ENCODE measurements at places on chromosomes 7 and 10.
A peak's percentile ranks its signal among the peaks of the same experiment; 100 is the strongest.

DNA sequence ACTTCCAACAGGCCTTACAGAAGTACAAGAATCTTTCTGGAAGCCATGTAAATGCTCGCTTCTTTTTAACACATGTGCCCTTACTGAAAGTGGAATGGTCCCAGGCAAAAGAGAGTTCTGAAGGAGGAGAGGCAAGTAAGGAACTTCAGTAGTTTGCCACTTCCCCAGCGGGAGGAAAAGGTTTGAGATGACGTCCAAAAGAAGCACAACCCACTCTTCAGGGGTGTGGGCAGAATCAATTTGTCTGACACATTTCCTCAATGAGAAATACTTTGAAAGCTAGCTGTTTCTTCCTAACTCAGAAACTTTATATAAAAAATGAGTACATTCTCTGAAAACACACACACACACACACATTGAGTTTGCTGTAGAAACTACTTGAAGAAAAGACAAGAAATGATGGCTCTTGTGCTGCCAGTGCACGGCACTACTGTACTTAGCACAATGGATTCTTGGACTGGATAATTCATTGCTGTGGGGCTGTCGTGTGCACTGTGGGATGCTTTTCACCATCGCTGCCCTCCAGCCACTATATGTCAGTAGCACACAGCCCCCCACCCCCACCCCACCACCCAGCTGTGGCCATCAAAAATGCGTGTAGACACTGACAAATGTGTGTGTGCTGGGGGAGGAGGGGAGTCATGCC lies 183.0 kb downstream of the SRPK2 start:
- DNase-seq: peak; percentile 16

- DNase-seq: no peak
Observed at GRCh38 chr10:49831352-49832035, 69.4 kb upstream of the OGDHL start.

- DNase-seq: peak; percentile 1
Observed at GRCh38 chr10:26367771-26368170, 70.4 kb upstream of the APBB1IP start.

DNA sequence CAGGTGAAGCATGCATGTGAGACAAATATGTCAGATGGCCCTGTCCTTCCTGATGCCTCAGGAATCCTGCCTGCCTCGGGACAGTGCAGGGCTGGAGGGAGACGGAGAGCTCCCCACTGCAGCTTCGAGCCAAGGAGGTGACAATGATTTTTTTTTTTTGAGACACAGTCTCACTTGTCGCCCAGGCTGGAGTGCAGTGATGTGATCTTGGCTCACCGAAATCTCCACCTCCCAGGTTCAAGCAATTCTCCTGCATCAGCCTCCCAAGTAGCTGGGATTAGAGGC lies 68.8 kb downstream of the OAT start:
- DNase-seq: no peak

DNA sequence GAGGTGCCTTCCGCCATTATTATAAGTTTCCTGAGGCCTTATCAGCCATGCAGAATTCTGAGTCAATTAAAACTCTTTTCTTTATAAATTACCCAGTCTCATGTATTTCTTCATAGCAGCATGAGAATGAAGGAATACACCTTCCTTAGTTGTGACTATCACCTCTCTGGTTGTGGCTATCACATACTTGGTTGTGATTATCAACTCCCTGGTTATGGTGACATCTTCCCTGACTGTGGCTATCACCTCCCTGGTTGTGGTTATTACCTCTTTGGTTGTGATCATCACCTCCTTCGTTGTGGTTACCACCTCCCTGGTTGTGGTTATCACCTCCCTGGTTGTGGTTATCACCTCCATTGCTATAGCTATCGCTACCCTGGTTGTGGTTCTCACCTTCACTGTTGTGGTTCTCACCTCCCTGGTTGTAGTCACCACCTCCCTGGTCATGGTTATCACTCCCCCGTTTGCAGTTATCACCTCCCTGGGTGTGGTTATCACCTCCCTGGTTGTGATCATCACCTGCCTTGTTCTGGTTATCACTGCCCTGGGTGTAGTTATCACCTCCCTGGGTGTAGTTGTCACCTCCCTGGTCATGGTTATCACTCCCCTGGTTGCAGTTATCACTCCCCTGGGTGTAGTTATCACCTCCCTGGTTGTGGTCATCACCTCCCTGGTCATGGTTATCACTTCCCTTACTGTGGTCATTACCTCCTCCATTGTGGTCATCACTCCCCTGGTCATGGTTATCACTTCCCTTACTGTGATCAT lies 105.9 kb downstream of the GPR26 start:
- DNase-seq: no peak

DNA sequence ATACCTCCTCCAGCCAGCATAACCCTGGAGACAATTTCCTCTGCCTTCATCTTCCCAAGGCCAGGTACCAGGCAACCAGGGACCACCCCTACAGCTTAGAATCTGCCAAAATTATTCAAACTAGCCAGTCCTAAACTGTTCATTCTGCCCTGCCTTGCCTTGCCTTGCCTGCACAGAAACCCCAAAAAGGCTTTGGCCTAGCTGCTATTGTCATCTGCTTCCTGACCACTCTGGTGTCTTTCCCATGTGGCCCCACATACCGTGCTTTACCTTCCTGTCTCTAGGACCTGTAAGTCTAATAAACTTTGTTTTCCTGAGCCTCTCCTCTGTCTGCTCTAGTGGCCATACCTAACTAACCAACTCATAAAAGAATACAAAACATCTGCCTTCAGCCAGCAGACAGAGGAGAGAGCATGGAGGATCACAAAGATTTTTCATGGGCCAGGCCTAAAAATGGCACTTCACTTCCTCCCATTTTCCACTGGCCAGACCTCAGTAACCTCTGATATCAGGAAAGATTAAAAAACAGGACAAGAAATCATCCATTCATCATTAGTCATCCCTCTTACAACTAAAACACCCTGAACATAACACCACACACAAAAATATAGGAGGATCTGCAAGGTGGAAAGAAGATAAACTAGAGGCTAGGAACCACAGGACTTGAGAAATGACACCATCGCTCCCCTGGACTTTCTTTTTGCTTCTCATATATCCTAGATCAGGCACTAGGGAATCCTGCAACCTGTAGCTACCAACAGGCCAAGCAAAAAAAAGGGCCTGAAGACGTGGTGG lies 51.5 kb downstream of the IMMP2L start:
- no peak for DNase-seq

DNA sequence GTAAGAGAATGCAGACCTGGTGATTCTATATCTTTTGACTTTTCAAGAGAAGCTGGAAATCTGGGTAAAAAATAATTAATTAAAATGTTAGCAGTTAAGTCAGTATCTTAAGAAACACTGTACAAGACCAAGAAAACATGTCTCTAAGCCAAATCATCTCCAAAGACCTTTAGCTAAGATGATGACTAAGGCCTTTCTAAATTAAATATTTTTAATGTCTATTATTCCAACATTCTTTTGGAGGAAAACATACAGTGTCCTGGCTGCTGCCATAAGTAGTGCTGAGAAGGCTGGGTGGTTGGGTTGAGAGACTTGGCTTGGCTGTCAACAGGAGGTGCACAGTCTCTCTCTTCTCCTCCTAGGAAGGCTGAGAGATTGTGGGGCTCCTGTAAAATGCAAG lies 20.3 kb downstream of the STARD3NL start:
- DNase-seq: no peak

DNA sequence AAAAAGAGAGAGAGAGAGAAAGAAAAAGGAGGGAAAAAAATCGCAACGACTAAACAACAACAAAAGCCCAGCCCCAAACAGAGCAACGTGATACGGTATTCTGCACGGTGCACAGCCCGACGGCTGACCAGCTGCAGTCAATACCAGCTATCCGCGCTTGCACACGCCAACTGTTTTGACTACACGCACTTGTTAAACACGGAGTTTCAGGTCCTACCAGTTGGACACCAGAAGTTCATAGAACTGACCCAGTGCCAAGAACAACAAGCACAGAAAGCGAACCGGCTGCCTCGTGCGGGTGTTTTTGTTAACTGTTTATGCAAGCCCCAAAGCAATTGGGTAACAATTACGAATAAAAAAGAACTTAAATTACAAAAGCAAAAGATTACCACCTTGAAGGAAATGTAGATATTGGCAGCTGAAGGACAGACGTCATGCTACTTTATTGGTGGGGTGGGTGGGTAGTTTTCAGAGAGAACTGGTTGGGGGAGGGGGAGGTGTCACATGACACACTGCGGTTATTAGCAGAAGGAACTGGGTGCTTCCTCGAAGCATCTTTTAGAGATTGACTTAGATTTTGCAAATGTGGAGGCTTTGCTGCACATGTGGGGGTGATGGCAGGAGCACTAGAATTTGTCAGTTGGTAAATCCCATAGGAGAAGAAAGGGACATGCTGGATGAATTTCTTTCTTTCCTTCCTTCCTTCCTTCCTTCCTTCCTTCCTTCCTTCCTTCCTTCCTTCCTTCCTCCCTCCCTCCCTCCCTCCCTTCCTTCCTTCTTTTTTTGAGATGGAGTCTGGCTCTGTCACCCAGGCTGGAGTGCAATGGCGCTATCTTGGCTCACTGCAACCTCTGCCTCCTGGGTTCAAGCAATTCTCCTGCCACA lies 110.6 kb upstream of the EFCAB10 start:
- peak; percentile 42 for DNase-seq

DNA sequence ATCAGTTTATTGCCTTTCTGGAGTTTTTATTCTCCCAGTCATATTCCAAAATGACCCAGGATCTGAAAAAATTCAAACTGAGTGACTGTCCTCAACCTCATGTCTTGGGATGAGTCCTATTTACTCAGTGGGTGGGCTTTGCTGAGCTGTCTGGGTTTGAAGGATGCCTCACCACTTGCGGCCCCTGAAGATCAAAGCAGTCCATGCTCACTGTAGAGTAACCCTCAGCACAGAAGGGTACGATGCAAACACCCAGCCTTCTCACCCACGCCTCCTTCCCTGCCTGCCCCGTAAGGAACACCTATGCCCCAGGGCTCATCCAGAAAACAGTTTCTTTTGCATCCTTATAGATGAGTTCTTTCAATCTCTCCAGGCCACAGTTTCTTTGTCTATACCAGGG lies 42.2 kb upstream of the GRB10 start:
- DNase-seq: no peak

DNA sequence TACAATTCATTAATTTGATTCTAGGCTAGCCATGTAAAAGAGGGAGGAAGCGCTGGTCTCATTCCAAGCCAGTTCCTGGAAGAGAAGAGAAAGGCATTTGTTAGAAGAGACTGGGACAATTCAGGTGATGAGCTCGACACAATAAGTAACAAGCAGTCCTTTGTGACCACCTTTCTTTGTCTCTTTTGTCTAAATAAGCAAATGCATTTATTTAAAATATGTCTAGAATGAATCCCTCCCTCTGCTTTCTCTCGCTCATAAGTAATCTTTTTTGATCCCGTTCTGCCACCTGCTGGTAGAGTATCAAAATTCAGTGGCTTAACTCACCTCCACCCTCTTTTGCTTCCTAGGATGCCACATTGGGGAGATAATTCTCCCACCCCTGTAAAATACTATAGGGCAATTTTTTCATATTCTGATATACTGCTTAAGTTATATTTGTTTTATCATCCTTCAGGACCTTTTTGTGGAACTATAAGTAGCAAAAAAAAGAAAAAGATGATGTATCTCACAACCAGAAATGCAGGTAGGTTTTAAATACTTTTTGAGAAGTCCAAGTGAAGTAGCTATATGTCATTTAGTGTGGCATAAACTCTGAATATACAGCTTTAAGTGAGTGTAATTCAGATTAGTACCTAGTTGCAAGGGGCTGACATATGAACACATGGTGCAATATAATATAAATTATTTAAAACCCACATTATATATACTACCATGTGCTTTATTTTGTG lies 91.5 kb downstream of the GSDME start:
- DNase-seq: peak; percentile 20

DNA sequence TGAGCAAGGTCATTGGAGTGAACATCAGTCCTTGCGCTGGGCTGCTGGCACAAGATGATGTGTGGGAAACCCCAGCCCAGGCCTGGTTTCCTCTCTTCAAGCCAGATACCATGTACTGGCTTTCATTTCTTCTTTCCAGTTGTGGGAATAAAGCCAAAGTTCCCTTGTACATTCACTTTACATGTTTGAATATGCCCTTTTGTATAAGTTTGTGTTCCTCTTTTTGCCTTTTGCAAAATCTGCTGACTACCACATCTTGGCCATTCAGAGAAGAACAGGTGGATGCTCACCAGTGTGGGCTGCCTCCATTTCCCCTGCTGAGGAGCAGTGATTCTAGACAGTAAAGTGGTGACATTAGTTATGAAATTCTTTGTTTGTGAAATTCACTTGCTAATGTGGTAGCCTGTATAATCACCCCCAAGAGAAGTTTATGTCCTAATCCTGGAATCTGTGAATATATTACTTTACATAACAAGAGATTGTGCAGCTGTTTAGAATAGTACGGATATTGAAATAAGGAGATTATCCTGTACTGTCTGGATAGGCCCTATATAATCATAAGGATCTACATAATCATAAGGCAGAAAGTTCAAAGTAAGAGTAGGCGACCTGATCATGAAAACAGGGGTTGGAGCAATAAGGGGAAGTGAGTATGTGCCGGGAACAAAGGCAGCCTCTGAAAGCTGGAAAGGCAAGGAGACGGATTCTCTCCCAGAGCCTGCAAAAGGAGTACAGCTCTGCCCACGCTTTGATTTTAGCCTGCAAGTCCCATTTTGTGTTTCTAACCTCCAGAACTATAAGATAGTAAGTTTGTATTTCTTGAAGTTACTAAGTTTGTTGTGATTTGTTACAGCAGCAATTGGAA lies 18.8 kb upstream of the AOAH start:
- DNase-seq: no peak

DNA sequence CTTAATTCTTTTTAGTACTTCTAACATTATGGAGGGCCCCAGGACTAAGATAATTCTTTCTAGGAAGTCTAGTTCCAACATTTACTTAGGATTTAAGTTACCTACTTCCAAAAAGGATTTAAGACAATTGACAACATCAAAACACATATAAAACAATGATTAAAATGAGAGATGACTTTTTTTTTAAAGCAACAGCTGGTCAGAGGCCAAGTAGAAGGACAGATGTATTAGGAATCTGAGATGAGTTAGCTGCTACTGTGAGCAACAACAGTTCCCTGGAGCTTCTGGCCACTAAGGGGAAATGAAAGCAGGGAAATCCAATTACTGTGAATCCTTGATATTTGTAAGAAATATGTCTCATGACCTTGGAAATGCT lies 222.3 kb downstream of the PHTF2 start:
- DNase-seq: no peak

- DNase-seq: no peak
Observed at GRCh38 chr7:107564553-107565298, 955 bp downstream of the DUS4L start.

DNA sequence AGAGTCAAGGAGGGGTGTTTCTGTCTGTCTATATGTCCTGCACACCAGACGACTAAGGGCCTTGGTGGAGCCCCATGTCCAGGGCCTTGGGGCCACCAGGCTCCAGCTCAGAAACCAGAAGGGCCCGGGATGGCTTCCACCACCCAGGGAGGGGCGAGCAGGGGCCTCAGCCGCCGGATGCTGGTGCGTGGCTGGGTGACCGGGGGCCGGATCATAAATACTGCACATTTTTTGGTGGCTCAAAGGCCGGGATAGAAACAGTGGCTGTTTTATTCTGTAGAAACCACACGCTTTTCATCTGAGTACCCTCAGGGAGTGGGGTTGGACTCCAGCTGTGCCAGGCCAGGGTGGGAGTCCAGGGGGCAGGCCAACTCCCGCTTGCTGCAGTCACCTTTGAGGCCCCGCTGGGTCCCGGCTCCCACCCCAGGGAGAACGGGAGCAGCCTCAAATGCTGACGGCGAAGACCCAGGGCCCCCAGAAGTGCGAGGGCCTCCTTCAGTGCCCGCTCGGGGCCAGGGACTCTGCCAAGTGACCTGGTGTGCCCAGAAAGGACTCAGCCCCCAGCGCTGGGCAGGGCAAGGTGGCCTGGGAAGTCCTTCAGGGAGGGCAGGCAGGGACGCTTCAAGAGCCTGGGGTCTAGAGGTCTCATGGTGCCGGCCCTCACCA lies 28.2 kb downstream of the PDGFA start:
- DNase-seq: no peak
